ENCODE measurements at places on chromosomes 5 and 9.
A peak's percentile ranks its signal among the peaks of the same experiment; 100 is the strongest.

- DNase-seq: no peak
Measured at GRCh38 chr5:133032852-133033742, 6.7 kb upstream of the ZCCHC10 start.

GRCh38 chr5:175321927-175322532, 122.0 kb downstream of the DRD1 start:
- DNase-seq: peak; percentile 28

- no peak for DNase-seq
Measured at GRCh38 chr5:157245476-157245875, 20.4 kb upstream of the CYFIP2 start.

GRCh38 chr9:123043081-123043939, 9.8 kb downstream of the GPR21 start:
- DNase-seq: no peak

DNA sequence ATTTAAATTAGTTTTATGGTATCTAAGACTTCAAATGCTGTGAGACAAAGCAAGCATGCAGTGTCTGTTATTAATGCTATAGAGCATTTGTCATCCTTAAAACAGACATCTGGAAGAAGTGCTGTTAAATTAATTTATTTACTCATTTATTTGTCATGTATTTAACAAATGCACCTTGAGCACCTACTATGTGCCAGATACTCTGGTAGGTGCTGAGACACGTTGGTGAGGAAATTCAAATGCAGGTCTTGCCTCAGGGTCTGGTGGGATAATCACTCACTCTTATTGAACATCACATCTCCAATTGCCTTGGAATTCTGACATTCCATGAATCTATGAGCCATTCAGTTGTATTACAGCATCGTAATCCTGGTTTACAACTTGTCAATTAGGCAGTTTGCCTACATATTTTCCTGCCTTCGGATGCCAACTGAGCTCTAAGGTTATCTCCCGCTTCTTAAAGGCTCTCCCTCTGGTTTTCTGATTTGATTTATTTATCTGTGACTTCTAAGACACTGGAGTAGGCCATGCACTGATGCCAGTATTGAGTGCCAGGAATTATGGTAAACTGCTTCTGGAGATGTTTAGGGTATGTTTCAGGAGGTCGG, 56.0 kb upstream of the RPS23 start:
- DNase-seq: no peak

- no peak for DNase-seq
Measured at GRCh38 chr5:96924016-96924443, 11.8 kb upstream of the LNPEP start.

DNA sequence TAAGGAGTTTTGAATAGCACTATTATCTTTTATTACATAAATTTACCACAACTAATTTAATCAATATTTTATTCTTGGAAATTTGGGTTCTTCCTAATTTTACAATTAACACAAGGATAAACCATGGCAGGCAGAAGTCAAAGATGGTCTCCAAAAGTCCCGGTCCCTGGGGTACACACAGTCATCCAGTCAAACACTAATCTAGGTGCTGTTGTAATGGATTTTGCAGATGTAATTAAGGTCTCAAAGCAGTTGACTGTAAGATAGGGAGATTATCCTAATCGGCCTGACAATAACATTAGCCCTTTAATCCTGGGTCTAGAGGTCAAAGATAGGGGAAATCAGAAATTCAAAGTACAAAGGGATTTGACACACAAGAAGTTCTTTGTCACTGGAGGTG, 57.5 kb upstream of the HTR1A start:
- no peak for DNase-seq

GRCh38 chr5:15587916-15588315, 87.9 kb downstream of the FBXL7 start:
- DNase-seq: no peak

DNA sequence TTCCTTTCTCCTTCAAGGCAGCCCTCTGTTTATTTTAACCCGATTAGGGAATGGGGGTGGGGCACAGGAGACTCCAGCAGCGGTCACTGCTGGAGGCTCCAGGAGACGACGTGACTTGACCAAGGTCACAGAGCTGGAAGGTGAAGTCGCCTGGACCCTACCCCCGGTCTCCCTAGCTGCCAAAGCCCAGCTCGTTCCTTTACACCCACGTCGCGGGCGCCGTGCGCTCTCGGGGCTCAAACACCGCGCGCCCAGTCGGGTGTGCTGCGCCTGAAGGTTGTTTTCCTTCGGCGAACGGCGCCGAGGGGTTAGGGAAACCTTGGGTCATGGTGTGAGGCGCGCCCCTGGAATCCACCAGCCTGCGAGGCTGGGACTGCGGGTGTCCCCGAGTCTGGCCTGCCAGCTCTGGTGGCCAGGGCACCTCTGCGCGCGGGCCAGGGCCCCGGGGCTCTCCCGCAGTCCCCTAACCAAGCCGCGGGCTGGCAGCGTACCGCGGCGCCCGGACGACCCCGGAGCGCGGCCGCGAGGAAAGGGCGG, 747 bp upstream of the UNC5A start:
- DNase-seq: no peak

DNA sequence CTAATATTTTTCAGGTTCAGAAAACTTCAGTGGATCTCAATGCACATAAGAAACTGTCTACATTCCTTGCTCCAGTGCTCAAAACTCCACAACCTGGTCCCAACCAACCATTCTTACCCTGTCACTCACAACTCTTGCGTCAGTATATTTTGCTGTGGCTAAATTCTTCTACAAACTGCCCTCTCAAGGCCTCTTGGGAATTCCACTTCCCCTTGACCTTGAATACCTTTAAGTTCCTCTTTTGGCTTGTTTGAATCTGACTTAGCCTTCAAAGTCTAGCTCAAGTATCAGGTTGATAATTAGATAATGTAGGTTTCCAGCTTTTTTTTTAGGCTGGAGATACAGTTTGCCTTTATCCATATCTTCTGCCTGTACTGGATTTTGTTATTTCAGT, 128.3 kb downstream of the SLF1 start:
- peak; percentile 71 for DNase-seq
